ENCODE measurements at places on chromosomes 12 and 14.

DNA sequence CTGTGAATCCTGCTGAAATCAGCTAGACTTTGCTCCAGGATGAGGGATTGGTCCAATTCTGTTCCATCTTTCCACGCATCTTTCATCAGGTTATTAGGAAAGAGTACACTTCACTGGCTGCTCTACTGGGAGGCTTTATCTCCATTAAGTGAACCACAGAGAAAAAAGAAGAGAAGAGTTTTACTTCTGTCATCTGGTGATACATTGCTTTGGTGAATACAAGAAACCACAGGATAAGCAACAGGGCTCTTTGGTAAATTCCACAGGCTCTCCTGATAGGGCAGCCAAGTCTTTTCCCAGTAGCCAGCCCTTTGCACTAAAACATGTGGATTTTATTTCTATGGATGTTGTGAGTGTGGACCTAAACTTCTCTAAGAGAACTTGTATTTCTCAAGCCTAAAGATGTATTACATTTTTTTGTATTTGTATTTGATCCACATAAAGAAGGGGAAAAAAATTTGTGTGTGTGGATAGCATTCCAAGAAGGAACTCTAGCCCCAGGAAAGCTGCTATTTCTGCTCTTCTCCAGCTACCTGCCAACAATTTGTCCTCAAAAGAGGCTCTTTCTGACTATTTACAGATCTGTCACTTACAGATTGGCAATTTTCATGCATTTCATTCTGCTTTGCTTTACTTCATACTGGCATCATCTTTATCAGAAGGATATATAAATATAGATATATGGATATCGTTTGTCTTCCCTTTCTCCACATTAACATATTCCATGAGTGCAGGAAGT, 1117.6 kb upstream of the TMEM132C start:
- no peak for DNase-seq

- no peak for DNase-seq
Measured at GRCh38 chr14:100673085-100673806, 53.4 kb upstream of the DLK1 start.

- DNase-seq = no peak
Measured at GRCh38 chr14:81222126-81222525, 1.4 kb upstream of the GTF2A1 start.

DNA sequence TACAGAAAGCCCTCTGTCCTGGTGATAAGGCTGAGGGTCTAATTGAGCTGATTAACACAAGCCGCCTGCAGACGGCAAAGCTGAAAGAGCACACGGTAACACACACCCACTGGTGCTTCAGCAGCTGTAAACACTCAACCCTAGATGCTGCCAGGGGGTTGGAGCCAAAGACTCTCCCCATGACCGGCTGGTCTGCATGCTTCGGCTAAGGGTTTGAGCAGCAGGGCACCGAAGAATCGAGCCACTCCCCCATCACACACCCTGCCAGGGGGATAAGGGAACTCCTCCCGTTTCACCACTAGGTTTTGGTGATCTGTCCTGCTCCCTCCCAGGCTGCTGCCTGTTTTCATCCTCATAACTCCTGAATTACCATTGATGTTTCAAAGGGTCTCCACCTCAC, 141.0 kb upstream of the OVCH1 start:
- no peak for DNase-seq

DNA sequence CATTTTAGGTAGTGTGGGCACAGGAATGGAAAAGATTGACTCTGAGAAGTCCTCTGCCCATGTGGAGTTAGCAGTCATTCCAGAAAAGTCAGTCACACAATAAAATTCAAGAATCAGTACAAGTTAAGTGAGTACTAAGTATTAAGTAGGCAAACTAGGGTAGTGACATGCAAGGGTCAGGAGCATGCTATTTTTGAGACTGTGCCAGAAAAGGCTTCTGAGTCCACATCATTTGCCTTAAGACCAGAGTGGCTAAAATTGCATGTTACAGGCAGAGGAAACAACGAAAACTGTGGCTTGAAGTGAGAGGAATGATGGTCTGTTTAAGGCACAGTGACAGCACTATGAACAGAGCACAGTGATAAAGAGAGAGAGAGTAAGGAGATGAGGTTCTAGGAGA, 108.9 kb downstream of the SLC6A15 start:
- no peak for DNase-seq

DNA sequence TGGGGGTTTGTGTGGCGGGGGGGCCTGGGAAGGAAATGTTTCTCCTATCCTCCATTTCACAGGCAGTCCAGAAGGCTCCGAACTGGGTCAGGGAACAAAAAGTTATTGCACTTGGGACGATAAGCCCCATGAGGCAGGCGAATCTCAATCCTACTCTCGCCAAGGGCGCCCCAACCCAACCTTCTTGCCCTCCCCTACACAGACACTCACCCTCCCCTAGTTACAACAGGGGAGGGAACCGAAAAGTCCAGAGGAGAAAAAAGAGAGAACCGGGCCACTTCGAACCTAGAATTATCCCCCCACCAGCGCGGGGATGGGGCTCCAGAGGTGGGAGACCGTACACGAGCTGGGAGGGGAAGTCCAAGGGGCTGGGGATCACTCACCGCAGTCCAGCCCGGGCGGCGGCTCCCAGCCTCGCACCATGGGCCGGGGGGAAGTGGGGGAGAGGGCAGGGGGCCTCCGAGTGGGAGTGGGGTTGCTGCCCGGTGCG, 357 bp downstream of the HOMEZ start:
- no peak for DNase-seq
